Brain pericyte (primary cell): ENCODE measurements at places on chromosomes 12 and 14.

DNA sequence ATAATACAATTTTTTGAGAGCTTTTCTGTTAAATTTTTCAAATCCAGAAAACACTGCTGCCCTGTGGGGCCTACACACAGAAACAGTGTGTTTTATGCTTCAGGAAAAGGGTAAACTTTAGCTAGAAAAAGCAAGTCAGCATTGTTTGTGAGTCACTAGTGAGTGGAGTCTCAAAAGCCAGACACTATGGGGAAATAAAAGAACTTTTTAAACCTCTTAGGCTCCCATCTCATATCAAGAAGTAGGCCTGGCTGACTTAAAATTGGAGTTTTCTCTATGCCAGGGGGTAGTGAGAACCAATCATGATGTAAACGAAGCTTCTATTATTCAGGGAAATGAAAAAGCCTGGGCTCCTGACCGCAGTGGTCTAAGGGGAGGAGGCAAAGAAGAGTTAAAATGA lies 12.6 kb downstream of the GPR65 start:
- no peak for DNase-seq

GRCh38 chr12:47841910-47842309 lies 22.2 kb upstream of the HDAC7 start:
- DNase-seq, result no peak

DNA sequence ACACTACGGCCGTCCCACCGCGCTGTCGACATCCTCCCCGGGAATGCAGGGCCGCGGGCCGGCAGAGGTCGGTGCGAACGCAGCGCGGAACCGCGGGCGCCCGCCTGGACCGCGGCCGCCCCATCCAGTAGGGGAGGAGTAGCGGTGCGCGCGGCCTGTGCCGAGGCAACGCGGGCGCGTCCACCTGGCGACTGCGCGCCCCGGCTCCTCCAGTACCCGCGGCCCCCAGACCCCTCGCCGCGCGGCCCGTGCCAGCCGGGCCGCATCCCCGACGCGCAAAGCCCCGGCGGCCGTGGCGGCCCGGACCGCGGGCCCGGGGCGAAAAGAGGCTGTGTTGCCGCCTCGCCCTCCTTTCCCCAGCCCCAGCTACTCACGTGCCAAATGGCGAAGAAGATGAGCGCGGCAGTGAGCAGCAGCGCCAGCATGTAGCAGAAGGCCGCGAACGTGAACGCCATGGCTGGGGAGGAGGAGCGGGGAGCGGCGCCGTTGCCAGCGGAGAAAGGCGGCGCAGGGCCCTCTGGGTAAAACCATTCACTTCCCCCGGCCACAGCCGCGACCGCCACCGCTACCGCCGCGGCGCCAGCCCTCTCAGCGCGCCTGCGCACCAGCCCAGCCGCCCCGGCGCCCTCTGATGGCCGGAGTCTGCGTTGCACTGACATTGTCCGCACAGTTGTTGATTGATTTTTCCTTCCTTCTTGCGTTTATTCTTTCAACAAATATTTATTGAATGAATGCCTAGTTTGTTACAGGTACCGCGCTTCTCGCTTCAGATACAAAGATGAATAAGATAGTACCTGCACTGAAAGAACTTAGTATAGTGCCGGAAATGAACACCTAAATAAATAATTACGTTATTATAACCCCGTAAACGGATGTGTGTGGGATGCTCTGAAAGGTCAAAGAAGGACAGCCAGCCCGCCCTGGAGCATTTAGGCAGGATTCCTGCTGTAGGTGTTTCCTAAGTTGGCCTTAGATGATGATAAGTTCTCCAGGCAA lies at the start of gene CNIH1:
Gene CNIH1 (minus strand): TSS at position 502 of the 996 bp plus-strand sequence. CDS start 47 bp downstream, at position 455.
- DNase-seq, result peak; percentile 72

DNA sequence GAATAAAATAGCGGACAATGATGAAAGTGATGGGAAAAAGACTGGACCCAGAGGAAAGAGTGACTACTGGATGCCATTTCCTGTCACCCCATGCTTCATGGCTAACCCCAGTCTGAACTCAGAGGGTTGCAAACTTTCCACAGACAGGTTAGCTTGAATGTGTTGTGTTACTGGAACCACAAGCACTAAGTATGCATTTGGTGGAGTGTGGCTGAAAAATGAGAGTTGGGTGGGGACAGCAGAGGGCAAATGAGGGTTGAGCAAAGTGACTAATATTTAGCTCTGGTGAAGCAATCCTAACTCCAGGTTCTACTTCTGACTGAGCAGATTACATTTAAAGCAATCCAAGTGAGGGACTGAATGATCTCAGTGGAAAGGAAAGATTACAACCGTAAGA lies 1.6 kb downstream of the SLC16A7 start:
- DNase-seq, result peak; percentile 61

GRCh38 chr14:44316647-44317440 lies 190.2 kb downstream of the FSCB start:
- no peak for DNase-seq

- DNase-seq, result no peak
Observed at GRCh38 chr14:59360923-59361794, 104.0 kb downstream of the GPR135 start.

DNA sequence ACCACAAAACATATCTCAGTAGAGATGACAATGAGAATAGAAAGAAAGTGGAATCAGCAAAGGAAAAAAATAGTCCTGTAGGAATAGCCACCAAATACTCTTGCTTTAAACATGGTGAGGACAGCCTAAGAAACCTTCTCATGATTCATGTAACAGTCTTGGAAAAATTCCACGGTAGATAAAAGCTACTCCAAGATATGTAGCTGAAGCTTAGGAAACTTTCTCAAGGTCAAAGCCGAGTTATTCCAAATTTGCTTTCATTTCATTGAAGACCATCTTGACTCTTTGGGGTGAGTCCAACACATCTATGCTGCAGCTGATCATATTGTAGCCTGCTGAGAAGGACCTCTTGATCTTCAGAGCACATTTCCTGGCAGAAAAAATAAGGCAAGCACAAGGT lies 157.6 kb downstream of the PAH start:
- no peak for DNase-seq

- DNase-seq, result no peak
Observed at GRCh38 chr12:111673503-111673902, 12.3 kb downstream of the BRAP start.

DNA sequence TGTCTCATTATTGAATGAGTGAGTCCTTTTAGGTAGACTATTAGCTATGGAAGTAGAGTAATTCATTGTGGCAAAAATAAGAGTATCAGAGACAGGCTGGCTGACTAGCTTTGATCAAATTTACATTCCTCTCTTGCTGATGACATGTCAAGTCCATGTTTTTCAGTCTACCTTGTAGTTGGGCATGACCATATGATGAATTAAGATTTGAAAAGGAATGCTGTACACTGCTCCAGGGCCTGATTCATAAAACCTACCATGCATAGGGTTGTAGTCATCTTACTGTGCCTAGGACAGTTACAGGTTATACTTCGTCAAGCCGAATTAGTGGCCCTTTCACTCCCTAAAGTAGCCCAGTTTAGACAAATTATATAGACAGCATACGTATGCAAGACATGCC lies 545.7 kb upstream of the MIS18BP1 start:
- DNase-seq, result no peak

GRCh38 chr14:105419195-105420091 lies at the start of gene MTA1:
Gene MTA1, plus strand, starts transcription at chr14:105419827. Its CDS starts 209 bp downstream, at chr14:105420036.
- no peak for DNase-seq

GRCh38 chr14:68886109-68886434 lies 93.0 kb downstream of the ACTN1 start:
- DNase-seq, result no peak

DNA sequence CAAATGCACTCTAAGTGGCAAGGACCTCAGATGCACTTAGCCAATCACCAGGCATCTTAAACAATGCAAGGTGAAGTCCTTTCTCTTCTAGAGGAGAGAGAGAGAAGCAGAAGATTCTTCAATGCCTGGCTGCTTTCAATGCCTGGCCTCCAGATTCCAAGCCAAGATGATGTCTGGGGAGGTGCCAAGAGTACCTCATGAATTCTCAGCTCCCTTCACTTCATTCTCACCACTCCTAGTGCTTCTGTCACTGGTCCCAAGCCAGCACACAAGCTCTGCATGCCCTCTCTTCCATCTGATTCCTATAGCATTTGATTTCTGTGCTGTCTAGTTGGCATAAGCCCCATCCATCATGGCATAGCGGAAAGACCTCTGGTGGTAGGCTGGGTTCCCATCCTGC lies 225.0 kb downstream of the KSR2 start:
- DNase-seq, result no peak

DNA sequence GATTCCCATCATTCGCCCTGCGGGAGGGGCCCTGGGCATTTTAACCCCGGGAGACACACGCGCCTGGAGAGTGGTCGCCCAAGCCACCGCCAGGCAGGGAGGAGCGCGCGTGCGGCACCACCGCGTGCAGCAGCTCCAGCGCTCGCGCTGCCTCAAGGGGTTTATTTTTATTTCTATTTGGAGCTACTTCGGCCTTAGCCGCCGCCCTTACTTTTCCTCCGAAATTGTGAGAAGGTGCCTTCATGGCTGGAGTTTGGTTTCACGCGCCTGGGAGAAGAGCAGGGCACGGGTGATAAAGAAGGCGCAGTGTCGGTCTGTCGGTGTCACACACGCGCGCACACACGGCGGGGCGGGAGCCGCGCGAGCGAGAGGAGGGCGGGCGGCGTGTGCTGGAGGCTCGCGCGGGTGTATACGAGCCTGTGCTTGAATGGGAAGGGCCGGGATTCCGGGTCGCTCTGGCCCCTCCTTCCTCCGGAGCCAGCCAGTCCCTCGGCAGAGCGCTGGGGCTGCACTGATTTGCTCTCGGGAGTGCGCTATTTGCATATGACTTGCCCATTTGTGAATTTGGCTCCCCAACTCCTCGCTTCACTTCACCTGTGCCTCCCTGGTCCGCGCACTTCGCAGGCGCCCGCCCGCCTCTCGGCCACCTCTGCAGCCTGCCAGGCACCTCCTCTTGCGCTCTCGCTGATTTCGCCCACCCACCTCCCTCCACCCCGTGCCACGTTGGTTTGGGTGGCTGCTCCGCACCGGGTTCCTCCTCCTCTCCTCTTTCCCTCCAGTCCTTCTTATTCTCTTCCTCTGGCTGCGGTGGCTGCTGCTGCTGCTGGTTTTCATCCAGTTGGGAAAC lies 932.3 kb downstream of the DIO2 start:
- DNase-seq, result peak; percentile 44

DNA sequence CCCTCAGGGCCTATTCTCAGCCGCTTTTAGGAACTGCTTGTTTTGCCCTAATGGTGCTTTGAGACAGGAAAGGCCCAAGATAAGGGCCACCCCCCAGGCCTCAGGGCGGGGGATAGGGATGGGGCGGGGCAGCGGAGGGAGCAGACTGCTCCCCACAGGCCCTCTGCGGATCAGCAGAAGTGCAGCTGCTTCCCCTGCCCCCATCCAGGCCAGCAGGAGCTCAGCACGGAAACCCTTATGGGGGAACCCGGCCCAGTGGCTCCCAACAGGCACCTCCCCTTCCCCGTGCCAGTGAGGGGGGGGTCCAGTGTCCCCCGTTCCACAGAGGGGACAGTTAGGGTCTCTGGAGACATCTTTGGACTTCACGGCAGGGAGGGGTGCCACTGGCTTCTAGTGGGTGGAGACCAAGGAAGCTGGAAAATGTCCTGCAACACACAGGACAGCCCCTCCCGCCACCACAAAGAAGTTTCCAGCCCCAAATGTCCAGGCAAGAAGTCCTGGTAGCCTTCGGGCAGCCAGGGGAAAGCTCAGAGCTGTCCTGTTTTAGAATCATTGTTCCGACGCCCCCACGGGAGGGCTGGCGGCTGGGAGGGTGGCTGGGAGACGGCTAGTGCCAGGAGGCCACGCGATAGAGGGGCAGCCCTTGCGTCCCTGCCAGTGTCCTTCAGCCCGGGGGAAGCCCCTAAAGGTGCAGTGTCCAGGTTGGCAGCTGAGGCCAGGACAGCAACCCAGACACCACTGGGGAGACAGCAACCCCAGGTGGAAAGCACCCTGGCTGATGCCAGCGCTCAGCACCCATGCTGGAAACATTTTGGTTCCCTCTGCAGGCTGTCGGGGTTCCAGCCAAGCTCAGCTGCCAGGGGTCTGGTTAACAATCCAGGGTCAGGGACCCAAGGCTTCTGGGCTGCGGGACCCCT lies 10.4 kb upstream of the GPR132 start:
- no peak for DNase-seq

DNA sequence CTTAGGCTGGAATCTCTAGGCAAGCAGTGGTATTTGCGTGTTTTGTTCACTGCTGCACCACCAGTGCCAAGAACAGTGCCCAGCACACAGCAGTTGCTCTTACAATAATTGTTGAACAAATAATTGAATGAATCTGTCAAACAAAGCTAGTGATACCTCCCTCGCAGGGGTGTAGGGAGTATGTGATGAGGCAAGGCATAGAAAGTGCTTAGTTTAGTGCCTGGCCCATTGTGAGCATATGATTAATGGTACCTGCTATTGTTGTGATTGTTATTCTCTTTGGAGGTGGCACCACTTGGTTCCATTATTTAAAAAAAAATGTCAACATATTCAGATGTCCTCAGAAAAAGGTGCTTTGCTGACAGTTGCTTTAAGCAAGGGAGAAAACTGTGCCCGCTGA lies 210.1 kb upstream of the TBX3 start:
- no peak for DNase-seq

DNA sequence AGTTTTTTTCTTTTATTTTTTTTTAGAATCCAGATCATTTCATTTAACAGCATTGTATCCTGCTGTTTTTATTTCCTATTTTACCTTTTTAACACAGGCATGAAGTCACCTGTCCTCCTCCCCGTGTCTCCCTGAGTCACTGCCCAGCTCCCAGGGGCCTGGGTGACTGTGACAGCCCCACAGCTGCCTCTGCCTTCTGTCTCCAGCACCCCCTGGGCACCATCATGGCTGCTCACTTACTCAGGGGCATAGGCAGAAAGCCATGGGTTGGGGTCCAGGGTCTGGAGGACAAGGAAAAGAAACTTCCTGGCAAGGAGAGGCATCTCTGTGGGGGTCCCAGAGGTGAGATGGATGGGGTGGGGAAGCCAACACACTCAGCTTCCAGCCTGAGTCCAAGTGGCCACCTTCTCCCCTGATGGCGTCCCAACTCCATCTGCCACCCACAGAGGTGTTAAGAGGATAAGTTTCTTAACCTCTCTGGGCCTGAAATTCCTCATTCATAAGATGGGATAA lies 25.3 kb downstream of the TMEM63C start:
- DNase-seq, result no peak

DNA sequence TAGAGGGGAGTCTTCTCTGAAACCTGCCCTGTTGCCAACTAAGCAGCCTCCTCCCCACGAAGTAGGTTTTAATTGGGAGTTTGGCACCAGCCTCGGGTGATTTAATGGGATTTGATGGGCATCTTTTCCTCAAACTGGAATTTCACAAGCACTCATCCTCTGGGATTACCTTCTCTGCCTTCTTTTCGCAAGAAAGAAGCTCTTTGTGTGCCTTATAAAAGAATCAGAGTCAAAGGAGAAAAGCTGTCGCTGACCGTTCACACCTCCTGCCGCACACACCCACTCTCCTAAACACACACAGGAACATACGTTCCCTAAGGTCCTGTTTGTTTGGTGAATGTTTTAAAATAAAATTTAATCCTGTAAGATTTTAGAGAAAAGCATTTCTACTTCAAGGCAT lies 84.0 kb downstream of the PRMT8 start:
- no peak for DNase-seq

DNA sequence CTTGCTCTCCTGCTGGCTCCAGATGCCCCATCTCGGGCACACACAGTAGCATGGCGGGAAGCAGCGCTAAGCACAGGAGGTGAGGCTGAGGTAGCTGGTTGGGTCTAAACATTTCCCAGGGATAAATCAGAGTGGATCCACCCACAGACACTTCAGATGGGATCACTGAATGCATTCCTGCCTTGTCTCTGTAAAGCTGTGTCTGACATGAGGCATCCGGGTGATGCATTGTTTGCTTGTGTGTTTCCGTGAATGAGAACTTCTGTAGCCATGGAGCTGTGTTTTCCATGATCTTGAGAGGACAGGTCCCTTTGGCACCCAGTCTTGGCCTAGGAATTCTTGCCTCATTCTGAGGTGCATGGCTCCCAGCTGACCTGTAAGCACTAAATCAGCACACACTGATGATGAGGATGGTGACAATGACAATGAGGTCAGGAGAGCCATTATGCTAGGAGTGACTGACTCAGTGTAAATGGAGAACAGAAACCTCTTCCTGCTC lies 6.7 kb upstream of the KRT75 start:
- no peak for DNase-seq
